ENCODE measurements at places on chromosomes 7 and 10.

- no peak for DNase-seq
These were observed 67.4 kb downstream of the ZNF438 start for GRCh38 chr10:30963992-30964930.

- DNase-seq, result no peak
These were observed 29.3 kb downstream of the SPAG6 start for GRCh38 chr10:22374489-22375126.

GRCh38 chr10:35172574-35172973 is 45.9 kb downstream of the CREM start:
- no peak for DNase-seq

DNA sequence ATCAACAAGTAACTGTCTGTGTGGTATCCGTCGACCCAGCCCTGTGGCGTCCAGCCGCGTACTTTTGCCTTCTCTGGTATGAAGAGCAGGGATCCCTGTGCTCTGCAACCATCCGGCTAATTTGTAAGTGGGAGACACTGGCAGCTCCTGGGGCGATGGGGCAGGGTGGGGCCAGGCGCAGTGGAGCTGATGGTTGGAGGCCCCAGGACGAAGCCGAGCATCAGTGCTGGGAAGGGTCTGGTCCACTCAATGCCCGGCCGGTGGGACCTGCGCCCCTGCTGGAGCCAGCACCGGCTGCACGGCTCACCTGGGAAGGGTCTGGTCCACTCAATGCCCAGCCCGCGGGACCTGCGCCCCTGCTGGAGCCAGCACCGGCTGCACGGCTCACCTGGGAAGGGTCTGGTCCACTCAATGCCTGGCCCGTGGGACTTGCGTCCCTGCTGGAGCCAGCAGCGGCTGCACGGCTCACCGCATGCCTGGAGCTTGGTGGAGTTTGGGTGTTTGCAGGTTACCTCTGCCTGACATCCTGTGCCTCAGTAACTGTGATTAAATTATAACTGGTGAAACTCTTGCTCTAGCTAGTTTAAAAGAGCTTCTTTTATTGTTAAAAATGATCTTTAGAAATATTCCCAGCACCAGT is 96.1 kb downstream of the NKX6-2 start:
- no peak for DNase-seq

DNA sequence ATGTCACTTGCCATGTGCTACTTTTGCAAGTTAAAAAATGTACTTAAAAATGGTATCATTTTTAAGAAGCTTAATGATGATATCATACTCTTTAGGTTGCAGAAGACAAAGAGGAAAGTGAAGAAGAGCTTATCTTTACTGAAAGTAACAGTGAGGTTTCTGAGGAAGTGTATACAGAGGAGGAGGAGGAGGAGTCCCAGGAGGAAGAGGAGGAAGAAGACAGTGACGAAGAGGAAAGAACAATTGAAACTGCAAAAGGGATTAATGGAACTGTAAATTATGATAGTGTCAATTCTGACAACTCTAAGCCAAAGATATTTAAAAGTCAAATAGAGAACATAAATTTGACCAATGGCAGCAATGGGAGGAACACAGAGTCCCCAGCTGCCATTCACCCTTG is 6.1 kb downstream of the LMOD2 start:
- no peak for DNase-seq

DNA sequence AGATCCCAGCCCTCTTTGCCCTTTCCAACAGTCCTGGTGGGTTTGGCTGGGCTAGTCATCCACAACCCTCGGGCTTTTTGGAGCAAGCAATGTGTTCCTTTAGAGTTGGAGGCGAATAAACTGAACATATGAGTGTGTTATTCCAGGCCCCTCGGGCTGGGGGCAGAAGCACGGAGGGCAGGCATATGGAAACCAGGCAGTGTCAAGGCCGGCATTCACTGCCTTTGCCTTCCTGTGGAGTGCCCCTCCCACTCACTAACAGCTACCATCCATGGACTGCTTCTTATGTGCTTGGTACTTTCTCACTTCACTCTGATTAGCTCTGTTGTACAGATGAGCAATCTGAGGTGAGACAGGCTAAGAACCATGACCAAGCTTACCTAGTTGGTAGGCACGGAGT is 53.9 kb upstream of the EFCAB10 start:
- DNase-seq, result no peak

DNA sequence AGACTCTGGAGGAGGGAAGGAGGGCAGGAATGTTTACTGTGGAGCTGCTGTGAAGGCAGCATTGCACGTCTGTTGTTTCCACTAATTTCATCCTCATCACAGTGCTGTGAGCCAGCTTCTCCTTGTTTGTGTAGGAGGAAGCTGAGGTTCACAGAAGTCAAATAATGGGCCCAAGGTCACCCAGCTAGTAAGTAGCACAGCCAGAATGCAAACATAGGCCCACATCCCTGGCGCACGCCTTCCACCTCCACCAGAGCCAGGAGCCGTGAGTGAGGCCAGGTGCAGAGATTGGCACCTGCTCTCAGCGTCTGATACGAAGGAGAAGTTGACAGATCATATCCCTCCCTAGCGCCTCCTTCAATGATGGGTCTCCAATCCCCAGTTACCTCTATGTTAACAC is 93.6 kb downstream of the HTR5A start:
- DNase-seq, result no peak

- no peak for DNase-seq
These were observed 126.5 kb downstream of the HIPK2 start for GRCh38 chr7:139651308-139651707.

DNA sequence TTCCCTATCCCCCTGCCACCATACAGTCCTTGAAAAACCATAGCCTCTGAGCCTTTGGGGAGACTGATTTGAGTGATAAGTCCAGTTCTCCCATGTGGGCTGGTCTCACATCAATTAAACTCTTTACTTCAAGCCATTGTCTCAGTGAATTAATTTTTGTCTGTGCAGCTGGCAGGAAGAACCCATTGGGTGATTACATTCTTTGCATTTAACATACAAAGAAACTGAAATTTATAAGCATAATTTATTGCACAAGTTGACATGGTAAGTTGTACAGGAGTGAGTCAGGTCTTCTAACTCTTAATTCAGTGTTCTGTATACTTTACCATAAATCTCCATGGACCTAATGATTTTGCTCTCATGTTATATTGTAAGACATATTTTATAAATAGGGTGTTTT is 1613.0 kb upstream of the LRRTM3 start:
- DNase-seq, result no peak

DNA sequence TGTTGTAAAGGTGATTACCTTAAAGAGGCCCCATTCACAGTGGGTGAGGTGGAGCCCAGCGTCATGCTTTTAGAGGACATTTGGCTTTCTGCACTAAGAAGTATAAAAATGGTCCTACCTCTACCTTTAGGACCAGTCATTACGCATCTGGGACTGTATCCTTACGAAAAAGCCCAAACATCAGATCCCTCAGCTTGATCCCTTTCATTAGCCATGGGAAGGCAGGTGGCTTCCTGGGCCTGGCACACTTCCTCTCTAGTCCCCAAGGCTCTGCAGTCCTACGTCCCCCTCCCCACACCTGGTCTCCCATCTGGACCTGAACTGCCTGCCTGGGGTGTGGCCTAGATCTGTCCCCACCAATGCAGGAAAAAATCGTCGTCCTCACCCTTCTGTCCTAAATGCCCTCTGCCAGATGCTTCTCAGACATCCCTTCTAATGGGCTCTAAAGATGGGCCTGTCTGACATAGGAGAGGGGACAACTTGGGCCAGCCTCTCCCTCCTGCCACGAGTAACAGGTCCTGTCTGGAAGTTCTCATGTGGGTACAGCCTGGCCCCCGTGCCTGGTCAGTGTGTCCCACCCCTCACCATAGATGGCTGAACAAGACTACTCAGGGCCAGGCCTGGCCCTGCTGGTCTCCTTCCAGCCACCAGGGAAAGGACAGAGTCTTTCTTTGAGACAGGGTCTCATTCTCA is 11.8 kb upstream of the SLC18A3 start:
- no peak for DNase-seq

GRCh38 chr10:105540381-105540780 is 899.3 kb downstream of the SORCS3 start:
- no peak for DNase-seq

- no peak for DNase-seq
These were observed 21.7 kb upstream of the RET start for GRCh38 chr10:43055217-43055616.

DNA sequence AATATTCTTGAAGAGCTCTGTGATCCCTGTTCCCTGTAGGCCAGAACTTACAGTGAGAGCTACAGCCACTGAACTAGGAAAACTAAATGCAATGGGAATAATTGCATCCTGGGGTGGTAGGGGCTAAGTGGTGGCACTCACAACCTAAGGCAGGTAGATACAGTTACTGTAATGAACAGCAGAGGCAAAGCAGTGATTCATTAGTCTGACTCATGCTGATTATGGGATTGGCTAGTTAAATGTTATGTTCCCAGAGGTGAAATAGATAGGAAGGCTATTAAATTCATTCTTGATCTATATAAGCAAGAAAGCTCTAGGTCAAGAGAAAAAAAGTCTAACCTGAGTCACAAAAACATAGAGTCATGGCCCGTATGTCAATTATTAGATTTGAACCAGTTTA is 173.1 kb upstream of the MALRD1 start:
- no peak for DNase-seq

DNA sequence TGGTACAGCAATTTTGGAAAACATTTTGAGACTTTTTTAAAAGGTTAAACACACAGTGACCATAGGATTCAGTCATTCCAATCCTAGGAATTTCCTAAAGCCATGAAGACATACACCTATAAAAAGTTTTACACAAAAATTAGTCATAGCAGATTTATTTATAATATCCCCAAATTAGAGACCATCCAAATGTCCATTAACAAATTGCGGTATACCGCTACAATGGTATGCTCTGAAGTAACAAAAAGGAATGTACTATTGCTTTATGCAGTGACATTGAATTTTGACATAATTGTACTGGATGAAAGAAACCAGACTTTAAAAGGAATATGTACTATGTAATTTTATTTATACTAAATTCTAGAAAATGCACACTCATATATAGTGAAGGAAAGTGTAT is 362.8 kb downstream of the HGF start:
- DNase-seq, result no peak

GRCh38 chr7:157464111-157464970 is 127.5 kb downstream of the DNAJB6 start:
- DNase-seq, result no peak

DNA sequence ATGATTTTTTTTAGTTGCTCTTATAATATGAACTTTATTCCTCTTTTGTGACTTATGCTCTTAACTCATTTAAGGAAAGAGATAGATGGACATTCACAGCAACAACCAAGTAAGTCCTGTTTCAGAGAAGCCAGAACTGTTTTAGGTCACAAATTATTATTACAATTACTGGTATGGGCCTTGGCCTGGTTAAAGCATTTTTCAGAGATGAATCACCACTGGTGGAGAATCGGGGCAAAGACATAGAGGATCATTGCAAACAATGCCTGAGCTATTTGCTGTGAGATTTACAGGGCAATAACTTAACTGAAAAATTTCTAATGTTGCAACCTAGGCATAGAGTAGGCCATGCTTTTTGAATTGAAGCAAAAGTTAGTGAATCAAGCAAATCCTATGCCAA is 138.0 kb upstream of the YAE1 start:
- DNase-seq, result no peak

DNA sequence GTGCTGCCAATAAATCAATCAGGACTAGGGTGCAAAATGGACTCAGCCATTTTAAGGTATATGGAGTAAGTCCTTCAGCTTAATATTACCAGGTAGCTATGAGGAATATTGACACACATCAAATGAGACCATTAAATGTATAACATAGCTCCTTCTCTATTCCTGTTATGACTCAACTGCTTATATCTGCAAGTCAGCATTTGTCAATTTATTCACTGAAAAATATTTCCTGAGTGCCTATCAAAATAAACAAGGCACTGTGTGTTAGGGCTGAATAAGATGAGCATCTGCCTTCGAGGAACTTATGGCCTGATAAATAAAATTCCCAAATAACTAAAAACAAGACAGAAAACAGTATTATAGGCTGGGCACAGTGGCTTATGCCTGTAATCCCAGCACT is 113.8 kb downstream of the CDK6 start:
- no peak for DNase-seq

GRCh38 chr10:127346604-127347003 is 150.2 kb upstream of the INSYN2A start:
- no peak for DNase-seq

DNA sequence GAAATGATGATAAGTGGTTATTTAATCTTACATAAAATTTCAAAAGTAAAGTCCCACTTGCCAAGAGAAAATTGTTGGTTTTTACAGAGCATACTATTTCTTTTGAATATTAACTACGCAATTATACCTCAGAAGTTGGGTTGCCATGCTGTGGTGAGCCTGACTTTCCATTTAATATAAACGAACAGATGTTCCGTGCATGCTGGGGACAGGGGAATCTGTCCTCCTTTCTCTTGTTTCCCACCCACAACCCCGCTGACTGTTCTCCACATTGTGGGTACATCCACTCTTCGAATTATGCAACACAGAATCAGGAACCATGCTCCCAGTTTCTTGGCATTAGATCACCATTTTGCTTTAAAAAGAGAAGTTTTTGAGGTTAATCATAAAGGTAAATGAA is 29.2 kb upstream of the RTKN2 start:
- DNase-seq, result no peak

DNA sequence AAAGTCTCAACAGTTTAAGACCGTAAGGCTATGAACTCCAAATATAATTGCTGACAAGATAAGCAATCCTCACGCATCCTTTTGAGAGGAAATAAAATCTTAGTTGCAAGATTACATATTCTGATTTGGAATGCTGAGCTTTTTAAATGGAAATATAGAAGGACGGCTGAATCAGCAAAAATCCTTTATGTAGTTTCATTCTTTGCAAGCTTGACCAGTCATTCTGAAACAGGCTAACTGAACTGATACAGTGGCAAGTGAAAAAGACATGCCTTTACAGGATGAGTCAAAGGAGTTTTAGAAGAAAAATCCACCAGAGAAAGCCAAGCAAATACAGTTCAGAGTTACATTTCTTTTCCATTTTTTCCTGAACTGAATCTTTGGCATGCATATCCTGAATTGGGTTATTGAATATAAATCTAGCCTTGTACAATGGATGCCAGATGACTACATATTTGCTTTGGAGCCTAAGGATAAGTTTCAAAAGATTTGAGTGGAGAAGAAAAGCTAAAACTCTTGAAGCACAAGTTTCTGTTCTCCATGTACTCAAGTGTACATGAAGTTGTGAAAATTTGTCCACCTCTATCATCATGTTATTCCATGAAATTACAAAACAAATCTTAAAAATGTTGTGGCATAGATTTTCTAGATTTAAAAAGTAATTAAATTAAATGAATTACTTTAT is 4.4 kb downstream of the VIM start:
- no peak for DNase-seq

- no peak for DNase-seq
These were observed 75.4 kb downstream of the FGFR2 start for GRCh38 chr10:121522831-121523230.

- DNase-seq, result no peak
These were observed 293.3 kb downstream of the ADRA2A start for GRCh38 chr10:111370101-111370500.

GRCh38 chr10:67076144-67076543 is 150.3 kb downstream of the LRRTM3 start:
- no peak for DNase-seq

- DNase-seq, result no peak
These were observed 304.5 kb upstream of the FZD8 start for GRCh38 chr10:35946556-35946955.

Measured in NCI-H2107 (cell line).